Stimulated activated CD8-positive, alpha-beta memory T cell treated with anti-CD3 and anti-CD28 coated beads, Interleukin-15, amount 100 ng/mL, for 48 hours (primary cell): ENCODE measurements at places on chromosomes 1 and 21.

DNA sequence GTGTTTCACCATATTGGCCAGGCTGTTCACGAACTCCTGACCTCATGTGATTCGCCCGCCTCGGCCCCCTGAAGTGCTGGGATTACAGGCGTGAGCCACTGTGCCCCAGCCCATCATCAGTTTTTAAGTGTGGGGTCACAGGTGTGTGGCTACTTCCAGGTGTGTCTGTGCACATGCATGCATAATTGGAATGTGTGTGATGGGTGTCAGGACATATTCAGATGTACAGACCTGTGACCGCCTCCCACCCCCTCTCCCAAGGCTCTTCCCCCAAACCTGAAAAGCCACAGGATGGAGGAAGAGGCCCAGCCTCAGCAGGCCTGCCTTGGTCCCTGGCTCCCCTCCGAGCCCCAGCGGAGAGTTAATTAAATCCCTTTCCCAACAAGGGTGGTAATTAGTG lies 37.3 kb upstream of the CSF3R start:
- no peak for DNase-seq

DNA sequence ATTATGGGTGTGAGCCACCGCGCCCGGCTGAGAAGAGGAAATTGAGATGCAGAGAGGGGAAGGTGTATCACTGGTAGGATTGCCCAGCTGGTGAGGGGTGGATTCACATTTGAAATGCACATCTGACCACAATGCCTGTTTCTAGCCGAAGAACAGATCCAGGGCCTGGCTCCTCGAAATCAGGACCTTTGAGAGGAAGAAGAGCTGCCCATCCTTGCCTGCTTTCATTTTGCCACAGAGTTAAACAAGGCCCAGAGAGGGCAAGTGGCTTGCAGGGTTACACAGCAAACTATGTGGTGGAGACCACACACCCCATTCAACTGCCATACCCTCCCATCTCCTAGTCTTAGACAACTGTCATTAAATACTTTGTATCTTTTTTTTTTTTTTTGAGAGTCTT lies 32.9 kb upstream of the TMEM61 start:
- no peak for DNase-seq

DNA sequence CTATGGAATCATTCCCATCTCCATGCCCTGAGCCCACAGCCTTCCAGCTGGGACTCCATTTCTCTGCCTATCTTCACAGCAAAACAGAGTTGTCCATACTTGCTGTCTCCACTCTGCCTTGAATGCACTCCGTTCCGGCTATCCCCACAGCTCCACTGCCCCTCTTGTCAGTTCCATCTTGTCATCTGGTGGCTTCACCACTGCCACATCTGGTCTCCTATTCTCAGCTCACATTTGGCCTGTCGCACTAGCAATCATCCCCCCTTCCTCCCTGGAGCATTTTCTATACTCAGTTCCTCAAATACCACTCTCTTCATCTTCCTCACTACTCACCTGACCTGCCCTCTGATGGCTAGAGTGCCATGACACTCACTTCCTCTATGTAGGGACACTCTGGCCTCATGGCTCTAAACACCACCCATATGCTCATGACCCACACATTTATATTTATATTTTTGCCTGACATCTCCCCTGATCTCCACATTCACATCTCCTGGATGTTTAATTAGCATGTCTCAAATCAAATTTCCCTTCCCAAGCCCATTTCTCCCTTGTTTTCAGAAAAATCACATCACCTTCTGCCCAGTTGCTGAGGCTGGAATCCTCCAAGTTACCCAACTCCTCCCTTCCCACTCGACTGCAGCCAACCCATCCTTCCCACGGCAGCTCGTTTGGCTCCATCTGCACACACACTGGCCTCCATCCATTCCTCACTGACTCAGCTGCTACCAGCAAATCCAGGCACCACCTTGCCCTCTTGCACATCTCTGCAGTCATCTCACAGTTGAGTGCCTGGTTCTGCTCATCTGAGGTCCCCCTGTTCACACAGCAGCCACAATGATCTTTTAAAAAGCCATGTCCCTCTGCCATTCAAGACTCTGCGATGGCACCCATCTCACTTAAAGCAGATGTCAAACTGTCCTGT lies 6.1 kb downstream of the ZNF692 start:
- no peak for DNase-seq

GRCh38 chr21:45354970-45355369 lies 50.0 kb upstream of the COL18A1 start:
- no peak for DNase-seq

DNA sequence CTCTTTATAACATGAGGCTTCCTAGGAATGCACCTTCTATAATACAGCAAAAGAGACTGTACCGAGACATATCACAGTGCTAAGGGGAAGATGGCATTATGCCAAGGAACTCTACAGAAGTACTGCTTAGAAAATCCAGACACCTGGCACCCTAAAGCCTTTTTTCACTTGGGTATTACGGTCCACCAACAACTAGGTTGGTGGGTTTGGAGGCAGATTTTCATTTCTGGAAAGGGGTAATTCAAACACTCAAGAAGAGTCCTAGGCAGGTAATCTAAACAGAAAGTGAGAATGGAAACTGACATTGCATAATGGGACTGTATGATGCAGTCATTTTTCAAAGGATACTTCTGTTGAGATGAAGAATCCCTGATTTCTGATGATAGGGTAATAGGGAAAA lies 19.6 kb downstream of the SCMH1 start:
- no peak for DNase-seq

GRCh38 chr1:116161390-116161789 lies 50.2 kb downstream of the MAB21L3 start:
- no peak for DNase-seq

DNA sequence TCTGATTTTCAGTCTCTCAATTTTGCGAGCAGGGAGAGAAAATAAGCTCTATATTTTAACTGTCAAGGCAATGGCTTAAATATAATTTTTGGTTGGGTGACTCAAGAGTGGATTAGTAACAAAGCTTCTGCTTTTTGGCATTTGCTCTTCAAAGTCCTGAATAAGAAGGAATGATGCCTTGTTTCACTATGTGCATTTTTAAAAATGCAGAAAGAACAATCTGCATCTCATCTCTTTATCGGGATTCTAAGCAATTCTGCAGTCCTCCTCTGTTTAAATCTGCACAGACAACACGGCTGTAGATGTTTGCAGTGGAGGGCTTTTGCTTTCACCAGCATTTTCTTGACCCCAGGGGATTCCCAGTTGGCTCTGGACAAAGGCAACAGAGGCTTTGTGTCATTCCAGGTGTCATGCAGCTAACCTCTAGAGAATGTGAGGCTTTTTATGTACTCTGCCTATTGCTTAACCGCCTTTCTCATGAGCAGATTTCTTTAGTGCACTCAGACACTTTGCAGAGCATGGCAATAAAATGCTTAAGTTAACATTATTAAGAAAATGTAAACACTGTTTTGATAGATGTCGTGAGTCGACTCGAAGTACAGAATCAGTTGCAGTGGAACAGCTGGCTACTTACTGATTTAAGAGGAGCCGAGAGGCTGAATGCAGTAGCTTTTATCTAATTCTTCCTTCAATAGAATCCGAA lies 783.2 kb upstream of the NEGR1 start:
- DNase-seq, result no peak

GRCh38 chr1:159510229-159510541 lies 25.6 kb downstream of the OR10J5 start:
- DNase-seq, result no peak

DNA sequence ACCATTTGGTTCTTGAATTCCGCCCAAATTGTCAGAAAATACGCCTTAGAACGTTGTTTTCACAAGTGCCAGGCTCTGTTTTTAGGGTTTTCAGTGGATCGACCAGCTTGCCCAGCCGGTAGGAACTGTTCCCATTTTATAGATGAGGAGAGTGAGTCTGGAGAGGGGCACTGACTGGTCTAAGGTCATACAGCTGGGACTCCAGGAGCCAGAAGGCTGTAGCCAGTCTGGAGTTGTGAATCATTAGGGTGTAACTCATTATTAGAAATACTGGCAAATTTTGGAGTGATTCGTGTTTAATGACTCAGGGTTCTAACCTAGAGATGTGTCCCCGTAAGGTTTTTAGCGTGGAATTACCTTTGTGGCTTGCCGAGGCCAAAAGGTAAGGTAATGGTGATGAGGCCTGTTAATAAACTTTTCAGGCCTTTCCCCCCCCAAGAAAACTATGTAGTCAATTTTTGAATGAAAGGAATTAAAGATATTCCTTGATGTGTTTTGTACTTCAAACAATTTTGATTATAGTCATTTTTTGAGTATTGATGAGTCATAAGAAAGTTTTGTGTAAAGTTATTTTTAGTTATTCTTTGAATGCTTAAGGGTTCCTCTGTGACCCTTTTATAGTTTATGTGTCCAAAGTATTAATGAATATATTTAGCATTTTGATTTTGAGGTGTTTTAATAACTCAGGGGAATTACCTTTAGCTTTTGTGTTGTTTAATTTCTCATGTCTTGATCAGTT lies 2.1 kb downstream of the DYRK1A start:
- no peak for DNase-seq

GRCh38 chr1:228020686-228021354 lies 14.0 kb downstream of the WNT3A start:
- no peak for DNase-seq

DNA sequence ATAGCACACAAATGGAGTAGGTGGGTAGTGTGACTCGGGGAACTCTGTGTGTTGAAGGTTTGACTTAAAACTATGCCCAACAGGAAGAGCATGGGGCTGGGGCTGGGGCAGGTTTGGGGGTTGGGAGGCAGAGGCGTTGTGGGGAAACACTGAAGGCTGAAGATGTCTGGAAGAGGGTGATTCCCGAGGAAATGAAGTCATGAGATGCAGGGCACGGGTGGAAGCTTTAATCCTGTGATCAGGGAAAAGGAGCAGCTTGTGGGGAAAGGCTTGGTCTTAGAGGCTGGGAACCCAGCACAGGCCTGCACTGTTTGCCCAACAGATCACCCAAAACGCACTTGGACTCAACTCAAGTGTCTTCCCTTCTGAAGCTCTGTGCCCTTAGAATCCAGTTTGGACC lies 26.6 kb upstream of the CTBS start:
- no peak for DNase-seq

- DNase-seq, result no peak
Measured at GRCh38 chr1:39866767-39867166, 16.5 kb downstream of the TRIT1 start.

GRCh38 chr21:39612233-39613040 lies at the start of gene B3GALT5:
Gene B3GALT5, plus strand, starts transcription at chr21:39612940. Its CDS starts 47,620 bp downstream, at chr21:39660560.
- DNase-seq, result no peak

DNA sequence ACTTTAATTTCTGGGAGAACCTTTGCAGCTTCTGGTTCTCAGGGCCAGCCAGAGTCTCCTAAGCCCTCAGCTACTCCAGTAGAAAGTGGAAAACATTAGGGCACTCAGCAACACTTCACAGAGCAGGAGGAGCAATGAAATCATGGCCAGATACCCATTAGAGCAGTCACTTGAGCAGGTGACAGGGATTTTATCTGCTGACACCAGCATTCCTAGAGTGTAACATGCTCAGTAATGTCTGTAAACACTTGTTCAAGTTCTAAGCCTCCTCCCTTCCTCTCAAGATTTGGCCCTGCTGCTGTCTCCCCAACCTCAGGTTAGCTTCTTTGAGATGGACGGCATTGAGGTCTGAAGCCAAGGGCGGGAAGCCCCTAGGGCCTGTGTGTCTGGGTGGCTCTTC lies 218.0 kb downstream of the GRIK3 start:
- DNase-seq, result no peak

GRCh38 chr21:43731476-43731875 lies 12.5 kb downstream of the PDXK start:
- DNase-seq, result no peak

DNA sequence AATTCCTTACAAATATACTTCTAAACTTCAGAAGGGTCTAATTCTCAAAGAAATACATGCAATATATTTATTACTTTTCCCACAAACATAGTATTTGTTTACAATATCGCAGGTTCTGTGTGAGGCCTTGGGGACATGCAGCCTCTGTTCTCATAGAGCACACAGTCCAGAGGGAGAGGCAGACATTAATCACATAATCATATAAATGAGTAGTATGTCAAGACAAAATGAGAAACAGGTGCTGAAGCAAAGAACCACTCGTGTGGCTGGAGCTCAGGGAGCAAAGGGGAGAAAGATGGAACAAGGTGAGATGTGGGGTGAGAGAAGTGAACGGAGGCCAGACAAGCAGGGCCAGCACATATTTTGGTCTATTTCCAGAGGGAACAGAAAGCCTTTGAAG lies 26.4 kb upstream of the MAGI3 start:
- no peak for DNase-seq

DNA sequence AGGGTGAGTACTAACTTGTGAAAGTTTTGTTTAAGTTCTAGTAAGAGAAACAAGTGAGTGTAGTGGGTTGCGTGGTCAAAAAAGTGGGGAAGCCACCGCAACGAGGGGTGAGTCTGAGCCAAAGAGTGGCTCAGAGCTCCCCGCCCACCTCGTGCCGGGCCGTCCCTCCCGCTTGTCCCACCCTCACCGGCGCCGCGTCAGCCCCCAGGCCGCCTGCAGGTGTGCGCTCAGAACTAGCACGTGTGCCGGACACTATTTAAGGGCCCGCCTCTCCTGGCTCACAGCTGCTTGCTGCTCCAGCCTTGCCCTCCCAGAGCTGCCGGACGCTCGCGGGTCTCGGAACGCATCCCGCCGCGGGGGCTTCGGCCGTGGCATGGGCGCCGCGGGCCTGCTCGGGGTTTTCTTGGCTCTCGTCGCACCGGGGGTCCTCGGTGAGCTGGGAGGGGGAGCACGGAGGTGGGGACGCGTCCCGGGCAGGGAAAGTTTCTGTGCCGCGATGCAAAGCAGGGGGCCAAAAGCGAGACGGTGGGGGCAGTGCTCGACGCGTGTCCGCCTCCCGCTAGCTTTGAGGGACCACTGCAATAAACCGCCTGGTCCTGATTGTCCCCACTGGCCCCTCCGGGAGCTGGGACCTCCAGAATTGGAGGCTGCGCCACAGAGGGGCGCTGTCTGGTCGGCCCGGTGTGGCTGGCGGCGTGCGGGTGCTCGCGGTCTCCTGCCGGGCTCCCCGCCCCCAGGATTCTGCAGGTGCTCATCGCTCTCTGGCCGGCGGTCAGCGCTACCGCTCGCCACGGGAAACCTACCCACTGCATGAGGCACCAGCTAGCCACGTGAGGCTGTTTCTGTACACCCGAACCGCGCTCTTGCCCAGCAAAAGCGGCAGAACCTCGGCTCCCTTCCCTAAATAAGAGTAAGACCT lies at the start of gene CR2:
Gene CR2 (plus strand): TSS at position 283 of the 919 bp plus-strand sequence. CDS start 91 bp downstream, at position 374.
- peak; percentile 68 for DNase-seq

GRCh38 chr1:178768423-178768822 lies 43.4 kb downstream of the RALGPS2 start:
- DNase-seq, result peak; percentile 1

DNA sequence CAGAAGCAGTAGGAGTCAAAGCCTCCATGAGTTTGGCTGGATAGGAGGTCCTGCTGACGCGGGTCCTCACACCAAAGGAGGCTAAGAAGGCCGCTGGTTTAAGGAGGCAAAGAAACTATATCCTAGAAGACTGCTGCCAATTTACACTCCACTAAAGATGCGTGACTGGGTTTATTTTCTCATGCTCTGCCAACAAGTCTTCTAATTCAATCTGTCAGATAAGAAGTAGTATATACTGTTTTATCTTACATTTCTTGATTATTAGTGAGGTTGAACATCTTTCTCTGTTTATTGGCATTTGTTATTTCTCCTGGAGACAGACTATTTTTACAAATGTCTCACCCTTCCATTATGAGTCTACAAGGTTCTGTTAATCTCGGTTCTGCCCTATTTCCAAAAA lies 34.1 kb downstream of the ACBD6 start:
- DNase-seq, result no peak

- DNase-seq, result no peak
Measured at GRCh38 chr21:40373761-40374160, 473.2 kb downstream of the DSCAM start.

- no peak for DNase-seq
Measured at GRCh38 chr1:247357781-247358211, 26.1 kb upstream of the ZNF496 start.
